ENCODE measurements at places on chromosomes 5 and 9. TPM values are rescaled to one million over a fixed set of nuclear protein-coding genes. Genes with fewer than 3 reads are reported as not detected.

DNA sequence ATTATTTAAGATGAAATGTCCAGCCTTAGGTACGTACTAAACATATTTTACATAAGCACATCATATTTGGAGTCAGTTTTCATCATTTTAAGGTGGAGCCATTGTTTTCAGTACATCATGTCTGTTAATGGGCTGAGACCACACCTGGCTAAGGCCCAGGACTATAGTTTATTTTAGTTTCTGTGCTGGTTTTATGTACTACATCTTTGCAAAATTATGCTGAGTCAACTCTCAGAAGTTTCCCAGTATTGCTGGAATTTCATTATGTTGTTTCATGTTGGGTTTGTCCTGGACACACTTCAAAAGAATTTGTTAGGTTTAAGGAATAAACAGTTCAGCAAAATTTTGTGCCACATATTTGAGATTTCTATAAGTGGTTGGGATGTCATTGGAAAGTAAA, 171.2 kb downstream of the CCDC171 start:
- DNase-seq: no peak

DNA sequence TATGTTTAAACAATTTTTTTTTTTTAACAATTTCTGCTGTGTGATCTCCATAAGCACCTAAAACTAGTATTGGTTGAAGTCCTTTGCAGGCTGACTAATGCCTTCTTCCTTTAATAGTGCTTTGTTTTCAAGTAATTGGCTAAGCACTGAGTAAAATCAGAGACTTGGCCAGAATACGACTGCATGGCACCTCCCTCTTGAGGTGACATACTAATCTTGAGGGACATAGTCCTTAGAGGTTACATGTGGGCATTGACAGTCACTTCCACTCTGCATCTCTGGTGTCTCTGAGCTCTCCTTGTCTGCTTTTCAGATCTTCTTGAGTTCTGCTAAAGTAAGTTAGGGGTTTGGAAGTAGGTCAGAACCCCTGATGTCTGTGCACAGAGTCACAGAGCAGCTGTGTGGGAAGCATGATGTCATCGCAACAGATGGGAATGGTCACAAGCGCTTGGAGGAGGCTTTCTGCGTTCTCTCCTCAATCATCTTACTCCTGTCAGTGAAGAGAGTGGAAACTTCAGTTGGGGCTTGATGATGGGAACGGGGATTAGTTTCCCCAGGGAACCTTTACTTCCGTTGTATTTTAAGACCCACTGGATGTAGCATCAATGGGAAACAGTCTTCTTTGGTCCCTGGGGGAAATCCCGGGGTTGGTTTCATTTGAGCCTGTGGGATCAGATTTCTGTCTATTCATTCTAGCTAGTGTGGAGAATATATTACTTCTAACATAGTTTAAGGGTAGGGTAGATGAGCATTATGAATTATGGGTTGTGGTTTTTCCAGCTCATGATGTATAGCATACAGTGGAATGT, 136.9 kb downstream of the ARHGAP26 start:
- no peak for DNase-seq

GRCh38 chr9:123228967-123229366, 39.4 kb downstream of the STRBP start:
- DNase-seq: no peak

Gene LECT2
- polyA plus RNA-seq: 1.3 TPM

DNA sequence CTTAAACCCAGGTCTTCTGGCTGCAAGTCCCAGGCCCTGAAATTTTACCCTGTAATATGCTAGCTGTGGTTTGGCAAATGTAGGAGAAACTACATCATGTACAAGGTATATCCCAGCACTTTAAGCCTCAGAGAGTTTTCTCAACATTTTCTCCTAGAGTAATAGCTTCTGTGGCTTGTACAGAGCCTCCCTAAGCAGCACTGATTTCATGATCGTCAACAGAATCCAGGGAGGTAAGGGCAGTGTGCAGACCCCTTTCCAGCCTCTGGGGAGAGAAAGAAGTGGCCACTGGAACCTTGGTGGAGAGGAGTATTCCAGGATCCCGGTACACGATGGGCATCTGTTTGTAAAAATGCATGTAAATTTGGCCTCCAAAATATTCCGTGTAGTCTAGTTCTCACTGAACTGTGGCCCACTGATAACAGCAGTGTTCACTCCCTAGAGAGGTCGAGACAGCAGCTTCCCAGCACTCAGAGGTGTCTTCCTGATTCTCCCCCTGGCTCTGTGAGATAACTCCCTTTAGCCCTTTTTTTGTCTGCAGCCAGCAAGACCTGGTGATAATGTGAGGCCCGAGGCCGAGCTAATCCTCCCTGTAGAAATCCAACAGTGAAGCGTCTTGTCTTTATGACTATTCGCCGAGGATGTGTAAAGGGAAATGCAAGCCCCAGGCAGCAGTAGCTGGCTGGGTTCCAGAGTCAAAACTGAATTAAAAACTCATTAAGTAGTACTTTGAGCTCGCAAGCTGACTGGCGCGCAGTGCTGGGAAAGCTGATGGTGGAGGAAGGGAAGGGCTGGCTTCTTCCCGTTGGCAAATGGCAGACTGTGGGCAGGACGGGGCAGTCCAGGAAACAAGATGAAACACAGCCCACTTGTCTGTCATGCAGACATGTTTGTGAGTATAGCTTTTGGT, 59.0 kb downstream of the MAP1B start:
- peak; percentile 45 for DNase-seq

DNA sequence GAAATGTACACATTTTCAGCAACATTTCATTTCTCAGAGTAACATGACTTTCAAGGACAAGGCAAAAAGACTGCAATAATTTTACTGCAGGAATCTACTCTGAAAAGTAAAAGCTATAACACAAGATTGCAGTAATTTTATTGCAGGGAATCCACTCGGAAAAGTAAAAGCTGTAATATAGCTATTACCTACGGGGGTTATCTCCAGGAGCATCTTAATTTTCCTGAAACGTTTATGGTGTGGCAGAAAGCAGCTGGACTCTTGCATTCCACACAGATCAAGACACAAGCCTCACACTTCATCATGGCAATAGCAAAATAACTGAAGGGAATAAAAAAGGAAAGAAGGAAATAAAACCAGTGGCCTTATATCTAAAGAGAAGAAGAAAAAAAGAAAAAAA, 171.2 kb downstream of the TSSK1B start:
- DNase-seq: no peak

Gene OR1J2
- not detected for polyA plus RNA-seq

DNA sequence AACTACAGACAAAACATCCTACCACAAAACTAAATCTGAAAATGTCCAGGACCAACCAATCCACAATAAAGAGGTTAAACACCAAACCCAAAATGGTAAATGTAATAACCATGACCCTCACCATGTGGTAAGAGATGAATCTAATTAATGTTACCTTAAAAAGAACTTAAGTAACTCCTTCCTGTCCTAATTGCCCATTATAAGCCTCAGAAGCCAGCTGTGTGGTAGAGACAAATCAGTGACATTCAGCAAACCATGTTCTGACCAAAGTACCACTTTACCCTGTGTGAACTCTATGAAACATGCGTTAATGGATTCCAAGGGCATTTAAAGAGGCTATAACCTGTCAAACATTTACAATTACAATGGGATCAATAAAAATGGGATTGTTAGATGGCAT, 25.0 kb downstream of the LPAR1 start:
- no peak for DNase-seq

DNA sequence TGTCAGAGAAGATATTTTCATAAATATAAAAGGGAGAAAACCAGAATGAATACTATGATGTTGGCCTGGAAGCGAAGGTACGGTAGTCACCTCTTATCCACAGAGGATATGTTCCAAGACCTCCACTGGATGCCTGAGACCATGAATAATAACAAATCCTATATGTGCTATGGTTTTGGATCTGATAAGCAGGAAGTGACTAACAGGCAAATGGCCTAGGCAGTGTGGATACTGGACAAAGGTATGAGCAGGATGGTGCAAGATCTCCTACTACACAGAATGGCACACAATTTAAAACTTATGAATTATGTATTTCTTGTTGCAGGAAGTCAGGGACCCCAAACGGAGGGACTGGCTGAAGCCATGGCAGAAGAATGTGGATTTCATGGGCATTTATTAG, 48.2 kb downstream of the ADAMTS12 start:
- no peak for DNase-seq

Gene RC3H2
- 44.6 TPM for polyA plus RNA-seq

DNA sequence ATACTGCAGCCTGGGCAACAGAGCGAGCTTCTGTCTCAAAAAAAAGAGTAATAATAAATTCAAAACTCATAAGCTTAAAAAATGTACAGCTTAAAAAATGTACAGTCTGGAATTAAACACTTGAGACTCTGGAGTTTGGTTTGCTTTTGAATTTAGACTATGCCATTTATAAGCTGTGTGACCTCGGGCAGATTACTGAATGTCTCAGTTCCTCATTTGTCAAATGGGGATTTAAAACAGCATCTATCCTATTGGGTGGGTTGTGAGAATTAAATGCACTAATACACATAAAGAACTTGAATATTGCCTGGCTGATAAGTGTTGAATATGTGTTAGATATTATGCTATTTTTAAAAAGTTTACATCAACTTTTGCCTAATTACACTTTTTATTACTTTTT, 98.4 kb downstream of the SCAMP1 start:
- DNase-seq: no peak

GRCh38 chr5:172497591-172498255, 43.4 kb upstream of the SH3PXD2B start:
- DNase-seq: no peak
